ENCODE measurements at places on chromosomes 7 and 10.

DNA sequence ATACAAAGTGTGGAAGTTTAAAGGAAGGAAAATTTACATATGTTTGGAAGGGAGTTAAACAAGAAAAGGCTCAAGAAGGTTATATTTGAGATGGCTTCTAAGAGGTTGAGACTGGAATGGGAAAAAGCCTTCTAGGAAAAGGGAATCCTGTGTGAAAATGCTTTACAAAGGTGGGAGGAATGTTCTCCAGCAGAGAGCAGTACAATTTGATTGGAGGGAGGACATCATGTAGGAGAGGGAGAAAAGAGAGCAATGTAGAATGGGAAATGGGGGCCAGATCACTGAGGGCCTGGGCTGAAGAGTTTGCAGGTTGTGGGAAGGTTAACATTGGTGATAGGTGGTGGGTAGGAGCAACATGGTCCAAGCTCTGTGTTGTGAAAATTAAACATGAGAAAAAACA, 366.9 kb downstream of the XPNPEP1 start:
- no peak for DNase-seq

- no peak for DNase-seq
Measured at GRCh38 chr10:35442592-35442991, 106.3 kb downstream of the CCNY start.

GRCh38 chr10:26799342-26799741, 61.4 kb downstream of the ABI1 start:
- no peak for DNase-seq

GRCh38 chr7:67788669-67789068, 792.0 kb downstream of the TYW1 start:
- no peak for DNase-seq

DNA sequence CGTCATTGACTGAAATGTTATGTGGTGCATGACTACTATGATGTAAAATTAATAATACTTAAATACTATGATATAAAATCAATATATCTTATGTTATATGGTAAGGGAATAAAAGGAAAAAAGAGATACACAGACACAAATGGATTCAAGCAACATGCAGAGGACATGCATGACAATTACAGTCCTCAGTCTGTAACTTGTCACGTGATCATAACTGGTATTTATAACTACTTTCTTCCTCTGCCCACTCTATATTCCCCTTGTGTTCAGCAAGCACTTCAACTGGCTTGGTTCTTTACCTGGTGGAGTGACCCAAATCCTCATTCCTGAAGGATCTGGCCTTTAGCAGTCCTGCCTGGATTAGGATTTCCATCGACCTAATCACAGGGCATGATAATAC, 104.4 kb upstream of the FAM180A start:
- no peak for DNase-seq

DNA sequence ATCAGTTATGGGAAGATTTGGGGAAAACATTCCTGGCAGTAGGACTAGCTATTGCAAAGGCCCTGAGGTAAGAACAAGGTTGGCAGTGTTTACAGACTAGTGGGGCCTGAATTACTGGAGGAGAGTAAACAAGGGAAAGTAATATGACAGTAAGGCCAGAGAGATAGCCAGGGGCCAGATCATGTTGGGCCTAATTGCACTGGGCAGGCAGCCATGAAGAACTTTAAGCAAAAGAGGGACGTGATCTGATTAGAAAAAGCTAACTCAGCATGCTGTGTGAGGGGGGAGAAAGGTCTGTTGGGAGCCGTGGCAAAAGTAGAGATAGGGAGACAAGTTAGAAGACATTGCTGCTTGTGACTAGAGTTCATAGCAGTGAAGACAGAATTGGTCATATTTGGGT, 9.2 kb downstream of the NUP42 start:
- no peak for DNase-seq

DNA sequence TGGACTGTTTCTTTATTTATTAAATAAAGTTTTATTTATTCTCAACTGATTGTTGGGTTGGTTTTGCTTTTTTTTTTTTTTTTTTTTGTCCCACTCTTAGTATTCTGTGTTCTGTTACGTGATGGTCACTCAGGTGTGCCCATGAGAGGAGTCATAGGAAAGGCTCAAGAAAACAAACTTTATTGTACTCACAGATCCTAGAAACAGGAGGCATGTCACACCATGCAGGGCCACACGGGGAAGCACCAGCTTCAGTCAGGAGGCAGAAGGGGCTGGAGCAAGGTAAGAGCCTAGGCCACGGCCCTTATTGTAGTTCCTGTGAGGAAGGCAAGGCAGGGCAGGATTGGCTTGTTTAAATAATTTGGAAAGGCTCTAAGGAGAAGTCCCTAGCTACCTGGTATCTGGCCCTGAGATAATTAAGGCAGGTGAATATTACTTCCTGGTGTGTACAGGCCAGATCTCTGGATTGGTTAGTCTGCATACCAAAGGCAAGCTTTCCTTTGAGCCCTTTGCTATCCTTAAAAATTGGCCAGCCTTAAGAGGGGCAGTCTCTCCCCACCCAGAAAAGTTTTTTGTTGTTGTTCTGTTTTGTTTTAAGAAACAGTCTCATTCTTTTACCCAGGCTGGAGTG, 8.3 kb downstream of the ATOH7 start:
- DNase-seq = no peak

GRCh38 chr7:79096361-79096805, 357.1 kb downstream of the MAGI2 start:
- no peak for DNase-seq
